Fibroblast of upper back skin (primary cell): ENCODE measurements at places on chromosomes 3 and 15.

DNA sequence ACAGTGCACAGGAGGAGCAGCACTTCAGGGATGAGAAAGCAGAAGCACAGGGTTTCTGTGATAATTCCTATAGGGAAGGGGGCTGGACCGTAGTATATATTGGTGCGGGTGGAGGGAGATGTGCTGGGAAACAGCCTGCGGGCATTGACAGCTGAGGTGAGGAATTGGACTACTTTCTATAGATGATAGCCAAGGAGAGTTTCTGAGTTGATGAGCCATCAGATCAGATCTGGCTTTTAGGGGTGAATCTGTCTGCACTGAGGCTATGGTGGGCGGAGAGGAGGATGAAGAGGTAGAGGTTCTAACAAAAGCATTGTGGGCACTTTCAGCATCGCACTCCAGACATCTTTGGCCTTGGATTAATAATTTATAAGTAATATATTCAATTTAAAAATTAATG, 33.1 kb downstream of the SELENOT start:
- no peak for DNase-seq

GRCh38 chr3:186787642-186788481, 4.5 kb downstream of the EIF4A2 start:
- no peak for DNase-seq

DNA sequence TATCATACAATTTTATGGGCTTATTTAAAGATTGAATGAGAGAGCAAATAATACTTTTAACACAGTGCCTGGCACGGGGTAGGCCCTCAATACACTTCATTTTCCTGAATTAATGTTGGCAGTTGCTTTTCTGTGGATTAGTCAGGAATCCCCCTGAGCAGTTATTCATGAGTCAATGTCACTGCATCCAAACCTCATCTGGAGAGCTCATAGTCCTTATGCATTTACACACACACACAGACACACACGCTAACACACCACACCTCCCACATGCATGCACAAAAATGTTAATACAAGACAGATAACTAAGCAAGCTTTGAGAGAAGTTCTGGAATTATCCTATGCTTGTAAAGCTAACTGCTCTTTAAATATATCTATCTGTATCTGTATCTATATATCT, 34.0 kb upstream of the TNFAIP8L3 start:
- DNase-seq, result peak; percentile 61

DNA sequence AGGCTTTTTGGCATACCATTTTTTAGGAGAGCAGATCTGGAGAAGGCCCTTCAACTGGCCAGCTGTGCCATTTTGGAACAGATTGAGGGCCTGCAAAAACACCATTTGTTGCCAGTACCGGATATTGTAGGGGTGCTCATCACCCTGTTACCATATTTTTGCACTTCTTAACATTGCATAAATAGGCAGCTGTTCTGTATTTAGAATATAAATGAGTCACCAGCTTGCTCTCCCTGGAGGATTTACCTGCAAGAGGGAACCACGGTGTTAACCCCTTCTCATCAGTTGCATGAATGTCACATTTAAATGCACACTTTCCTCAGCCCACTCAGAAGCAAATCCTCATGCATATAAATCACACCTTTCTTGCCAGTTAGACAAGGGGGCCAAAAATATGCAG, 435.6 kb downstream of the ROBO2 start:
- DNase-seq, result no peak

DNA sequence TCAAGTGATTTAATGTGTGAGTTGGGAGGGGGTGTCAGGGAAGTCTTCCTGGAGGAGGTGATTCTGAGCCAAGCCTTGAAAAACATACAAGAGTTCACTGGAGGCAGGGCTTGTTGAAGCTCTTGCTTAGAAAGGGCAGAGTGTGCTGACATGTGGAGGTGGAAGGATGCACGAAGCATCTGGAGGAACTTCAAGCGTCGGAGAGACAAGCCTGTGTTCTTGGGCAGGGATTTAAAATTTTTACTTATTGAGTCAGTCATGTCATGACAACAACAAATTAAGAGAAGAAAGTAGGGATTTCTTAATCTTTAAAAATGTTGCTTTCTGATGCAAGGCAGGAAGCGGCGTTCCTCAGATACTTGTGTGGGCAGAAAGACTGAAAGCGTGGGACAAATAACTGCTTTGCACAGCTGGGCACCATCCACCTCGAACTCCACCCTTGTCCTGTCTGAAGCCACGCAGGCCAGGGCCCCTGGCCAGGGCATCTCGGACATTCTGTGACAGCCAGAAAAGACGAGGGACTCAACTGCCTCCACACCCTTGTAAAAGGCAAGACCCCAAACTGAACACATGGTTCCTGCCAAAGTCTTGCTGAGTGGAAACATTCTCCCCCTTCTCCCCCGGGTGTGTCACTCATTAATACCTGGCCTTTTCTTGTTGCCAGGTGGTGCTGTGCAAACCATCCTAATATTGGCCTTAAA, 6.9 kb upstream of the IL16 start:
- DNase-seq, result peak; percentile 98
